Left ventricle myocardium superior (tissue), 1 donor: ENCODE measurements at places on chromosomes 4 and X. TPM values are rescaled to one million over a fixed set of nuclear protein-coding genes. Genes with fewer than 3 reads are reported as not detected.

FSTL5 gene
- not detected for total RNA-seq

DNA sequence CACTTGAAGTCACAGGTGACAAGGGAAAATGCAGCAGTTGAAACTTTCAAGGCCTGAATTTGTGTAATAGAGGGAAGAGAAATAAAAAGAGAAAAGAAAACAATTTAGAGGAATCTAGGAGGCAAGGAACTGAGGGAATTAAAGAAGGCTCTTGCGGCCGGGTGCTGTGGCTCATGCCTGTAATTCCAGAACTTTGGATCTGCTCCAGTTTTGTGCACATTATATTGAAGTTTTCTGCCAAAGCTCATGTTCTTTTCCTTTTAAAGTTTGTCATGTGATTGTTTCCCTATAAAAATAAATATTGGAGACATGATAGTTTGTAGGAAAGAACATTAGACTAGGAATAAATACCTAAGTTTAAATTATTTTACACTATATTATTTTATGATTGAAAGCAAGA, 433.9 kb upstream of the CPEB2 start:
- no peak for DNase-seq

FAM9C gene
- total RNA-seq = 1.2 TPM

GRCh38 chr4:56464581-56464980, 2.8 kb upstream of the SRP72 start:
- DNase-seq = no peak

DNA sequence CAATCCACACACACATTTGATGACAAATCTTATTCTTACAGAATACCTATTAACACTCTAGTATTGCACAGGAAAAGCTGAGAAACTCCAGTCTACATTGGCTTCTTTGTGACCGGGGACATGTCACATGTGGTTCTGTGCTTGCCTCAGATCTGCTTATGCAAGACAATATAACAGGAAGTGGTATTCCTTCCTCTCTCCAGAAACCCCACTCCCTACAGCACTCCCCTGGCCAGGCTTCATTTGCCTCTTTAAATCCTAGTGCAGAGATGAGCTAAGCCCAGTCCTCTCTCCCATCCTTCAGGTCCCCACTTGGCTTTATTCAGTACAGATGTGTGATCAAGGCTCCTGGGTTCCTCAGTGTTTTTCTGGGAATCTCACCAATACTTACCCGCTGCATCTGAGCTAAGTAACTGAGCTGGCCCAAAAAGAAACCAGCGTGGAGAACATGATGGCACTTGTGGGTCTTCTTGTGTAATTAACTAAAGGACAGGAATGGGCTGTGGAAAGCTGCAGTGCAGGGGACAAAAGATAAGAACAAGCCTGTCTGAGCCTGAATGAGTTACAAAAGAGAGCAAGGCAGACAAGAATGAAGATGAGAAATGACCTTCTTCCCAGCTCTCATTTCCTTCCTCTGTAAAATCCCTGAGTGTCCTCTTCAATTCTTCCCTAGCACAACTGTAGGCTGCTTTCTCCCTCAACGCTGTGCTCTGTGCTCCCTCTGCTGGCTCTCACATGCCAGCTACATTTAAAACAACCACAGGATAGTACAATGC, 105.6 kb downstream of the HNRNPD start:
- peak; percentile 51 for DNase-seq

BST1 gene
- 3.6 TPM for total RNA-seq

QRFPR gene
- 2.6 TPM for total RNA-seq

- no peak for DNase-seq
Observed at GRCh38 chr4:145614233-145614610, 5.0 kb upstream of the MMAA start.

DNA sequence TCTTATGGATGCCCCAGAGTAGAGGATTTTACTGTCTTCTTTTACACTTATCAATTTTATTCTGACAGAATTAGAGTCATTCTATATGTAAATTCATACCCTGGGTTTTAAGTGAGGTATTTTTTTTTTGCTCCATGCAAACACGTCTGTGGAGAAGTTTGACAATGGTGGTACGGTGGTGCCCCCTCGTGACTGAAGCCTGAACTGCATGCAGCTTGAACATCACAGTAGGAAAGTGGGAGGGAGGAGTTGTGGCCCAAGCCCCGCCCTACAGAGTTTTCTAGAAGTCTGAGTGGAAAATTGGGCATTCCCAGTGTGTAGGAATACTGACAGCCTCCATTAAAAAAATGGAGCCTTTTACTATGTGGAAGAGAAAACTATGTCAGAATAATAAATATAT, 73.3 kb upstream of the RAB40AL start:
- peak; percentile 86 for DNase-seq

CTAG1A gene
- not detected for total RNA-seq

- no peak for DNase-seq
Observed at GRCh38 chrX:13188731-13189309, 131.0 kb downstream of the ATXN3L start.

- DNase-seq = no peak
Observed at GRCh38 chr4:82469791-82470345, 39.5 kb downstream of the ENOPH1 start.

DNA sequence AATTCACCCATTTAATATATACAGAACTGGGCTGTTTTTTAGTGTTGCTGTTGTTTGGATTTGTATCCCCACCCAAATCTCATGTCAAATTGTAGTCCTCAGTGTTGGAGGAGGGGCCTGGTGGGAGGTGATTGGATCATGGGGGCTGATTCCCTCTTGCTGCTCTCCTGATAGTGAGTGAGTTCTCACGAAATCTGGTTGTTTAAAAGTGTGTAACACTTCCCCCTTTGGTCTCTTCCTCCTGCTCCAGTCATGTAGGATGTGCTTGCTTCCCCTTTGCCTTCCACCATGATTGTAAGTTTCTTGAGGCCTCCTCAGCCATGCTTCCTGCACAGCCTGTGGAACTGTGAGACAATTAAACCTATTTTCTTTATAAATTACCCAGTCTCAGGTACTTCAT, 141.6 kb upstream of the AADAT start:
- DNase-seq = no peak

GRCh38 chr4:182540496-182540895, 297.3 kb downstream of the TENM3 start:
- DNase-seq = no peak

- DNase-seq = no peak
Observed at GRCh38 chr4:153825691-153826090, 36.8 kb upstream of the SFRP2 start.

ASMTL gene
- total RNA-seq = 34.3 TPM

DNA sequence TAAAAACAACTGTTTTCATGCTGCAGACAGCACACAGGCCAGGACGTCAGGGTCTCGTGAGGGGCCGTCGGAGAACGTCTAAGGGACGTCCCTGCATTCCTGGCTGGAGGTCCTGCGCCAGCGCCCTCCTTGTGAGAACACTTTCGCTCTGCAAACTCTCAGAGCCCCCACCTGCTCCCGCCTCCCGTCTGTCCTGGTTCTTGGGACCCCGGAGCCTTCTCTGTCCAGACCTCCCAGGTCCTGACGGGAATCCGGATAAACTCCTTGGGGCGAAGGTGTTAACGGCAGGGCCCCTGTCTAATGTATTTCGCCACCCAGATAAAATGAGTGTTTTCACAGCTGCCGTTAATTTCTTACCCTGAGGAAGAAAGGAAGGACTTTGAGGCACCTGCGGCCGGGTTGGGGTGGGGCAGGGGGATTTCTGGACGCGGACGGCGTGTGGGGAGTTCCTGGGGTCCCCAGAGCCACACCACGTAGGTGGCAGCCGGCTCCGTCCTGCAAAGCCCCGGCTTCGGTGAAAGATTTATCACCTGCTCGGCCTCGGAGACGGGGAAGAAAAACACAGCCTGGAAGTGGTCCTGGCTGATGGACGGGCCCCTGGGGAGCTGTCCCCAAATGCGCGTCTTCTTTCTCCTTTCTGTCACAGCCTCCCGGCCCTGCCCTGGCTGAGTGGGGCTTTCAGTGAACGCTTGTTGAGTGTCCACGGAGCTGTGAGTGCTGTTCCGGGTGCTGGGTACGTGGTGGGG, 35.1 kb upstream of the PPP2R3B start:
- no peak for DNase-seq

- peak; percentile 68 for DNase-seq
Observed at GRCh38 chrX:69158166-69158980, 6.9 kb downstream of the PJA1 start.

DNA sequence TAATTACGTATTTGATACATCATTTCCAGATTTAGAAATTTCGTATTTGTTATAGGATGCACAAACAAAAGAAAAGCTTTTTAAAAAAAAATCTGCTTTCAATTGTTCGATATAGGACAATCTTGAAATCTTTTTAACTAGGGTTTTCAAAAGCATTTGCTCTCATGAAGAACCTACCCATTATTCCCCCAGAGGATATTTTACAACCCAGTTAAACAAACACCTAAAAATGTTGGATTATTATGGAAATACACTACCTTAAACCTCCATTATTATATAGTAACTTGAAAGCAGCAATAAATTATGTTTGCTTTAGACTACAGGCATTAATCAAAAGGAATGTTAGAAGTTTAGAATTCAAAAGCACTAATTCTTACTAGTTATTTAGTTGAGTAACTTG, 110.5 kb downstream of the PTPN13 start:
- no peak for DNase-seq

PCDH10 gene
- total RNA-seq = 0.05 TPM

RADX gene
- 0.64 TPM for total RNA-seq

DNA sequence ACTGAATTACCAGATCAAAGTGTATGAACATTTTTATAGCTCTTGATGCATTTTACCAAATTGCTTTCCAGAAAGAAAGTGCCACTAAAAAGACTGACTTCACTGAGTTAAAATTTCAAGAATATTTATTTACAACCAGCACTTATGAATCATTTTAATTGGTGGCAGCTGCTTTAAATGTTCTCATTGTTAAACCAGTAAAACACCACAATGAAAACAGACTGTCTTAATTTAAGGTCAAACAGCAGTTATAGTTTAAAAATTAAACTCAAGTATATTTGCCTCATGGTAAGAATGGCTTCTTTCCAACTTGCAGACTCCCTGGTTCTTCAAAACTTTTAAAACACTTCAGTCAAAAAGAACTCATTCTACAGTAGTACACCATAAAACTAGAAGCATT, 36.9 kb downstream of the AMMECR1 start:
- DNase-seq = no peak

DNA sequence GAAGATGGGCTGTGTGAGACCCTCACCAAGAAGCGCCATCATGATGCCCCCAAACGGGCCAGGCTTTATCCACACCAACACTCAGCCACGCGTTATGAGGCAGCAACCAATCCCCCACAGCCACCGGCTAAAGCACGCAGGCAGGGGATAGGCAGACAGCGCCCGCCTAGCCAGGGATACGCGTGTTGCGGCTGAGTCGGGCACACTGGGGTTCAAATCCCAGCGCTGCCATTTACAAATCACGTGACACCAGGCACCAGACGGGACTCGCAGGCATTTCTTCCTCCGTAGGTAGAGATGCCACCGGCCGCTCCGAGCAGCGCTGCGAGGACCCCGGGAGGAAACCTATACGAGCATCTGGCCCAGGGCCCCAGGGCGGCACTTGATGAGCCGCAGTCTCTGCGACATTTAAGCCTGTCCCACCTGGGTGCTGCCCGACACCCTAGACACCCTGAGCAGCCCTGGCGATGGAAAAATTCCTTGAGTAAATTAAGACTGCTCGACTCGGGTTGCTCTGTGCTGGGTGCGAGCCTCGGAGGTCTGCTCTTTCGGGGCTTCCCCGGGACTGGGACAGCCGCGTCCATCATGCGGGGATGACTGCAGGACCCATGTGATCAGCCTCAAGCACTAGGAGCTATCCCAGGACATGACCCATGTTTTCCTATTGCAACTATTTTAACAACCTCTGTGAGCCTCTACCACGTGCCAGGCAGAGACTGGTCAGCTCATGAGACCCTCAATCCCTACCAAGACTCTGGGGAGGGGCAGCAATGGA, 6.3 kb downstream of the ABLIM2 start:
- DNase-seq = no peak

GRCh38 chr4:57063518-57063917, 46.7 kb downstream of the IGFBP7 start:
- DNase-seq = no peak

- DNase-seq = no peak
Observed at GRCh38 chr4:127737295-127737694, 7.1 kb downstream of the SLC25A31 start.

GRCh38 chr4:52251864-52252263, 200.8 kb downstream of the SPATA18 start:
- DNase-seq = no peak

CDK16 gene
- 155 TPM for total RNA-seq

FAM50A gene
- total RNA-seq = 48.4 TPM

GRCh38 chr4:19417256-19417655, 834.4 kb upstream of the SLIT2 start:
- no peak for DNase-seq

DNA sequence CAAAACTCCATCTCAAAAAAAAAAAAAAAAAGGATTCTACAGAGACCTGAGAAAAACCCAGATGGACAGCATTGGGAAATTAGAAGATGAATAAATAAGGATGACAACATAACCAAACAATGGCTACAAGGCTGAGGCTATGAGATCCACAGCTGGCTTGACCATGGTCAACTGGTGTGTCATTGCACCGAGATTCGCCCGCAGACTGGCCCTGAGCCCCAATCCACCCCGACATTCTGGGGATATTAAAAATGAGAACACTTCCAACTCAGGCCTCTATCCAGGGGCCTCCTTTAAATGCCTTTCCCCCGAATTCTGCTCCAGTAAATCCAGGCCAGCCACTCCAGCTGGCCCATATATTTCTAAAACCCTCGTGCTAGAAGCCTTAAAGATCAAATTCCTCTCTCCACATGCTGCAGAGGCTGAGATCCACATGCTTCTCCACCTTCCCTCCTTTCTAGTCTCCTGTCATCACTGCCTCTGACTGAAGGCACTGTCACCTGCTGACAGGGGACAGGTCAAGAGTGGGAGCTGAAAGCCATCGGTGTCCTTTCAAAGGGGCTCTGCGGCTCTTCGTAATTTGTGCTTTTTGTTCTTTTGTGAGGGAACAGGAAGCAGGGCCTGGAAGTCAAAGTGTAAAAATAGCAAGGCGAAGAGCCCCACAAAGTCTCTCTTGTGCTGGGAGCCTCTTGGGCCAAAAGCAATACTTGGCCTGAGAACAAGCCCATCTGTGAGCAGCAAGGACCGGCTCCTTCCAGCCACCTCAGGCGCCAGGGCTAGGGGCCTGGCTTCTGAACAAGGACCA, 203.7 kb downstream of the NSUN7 start:
- peak; percentile 55 for DNase-seq

DNA sequence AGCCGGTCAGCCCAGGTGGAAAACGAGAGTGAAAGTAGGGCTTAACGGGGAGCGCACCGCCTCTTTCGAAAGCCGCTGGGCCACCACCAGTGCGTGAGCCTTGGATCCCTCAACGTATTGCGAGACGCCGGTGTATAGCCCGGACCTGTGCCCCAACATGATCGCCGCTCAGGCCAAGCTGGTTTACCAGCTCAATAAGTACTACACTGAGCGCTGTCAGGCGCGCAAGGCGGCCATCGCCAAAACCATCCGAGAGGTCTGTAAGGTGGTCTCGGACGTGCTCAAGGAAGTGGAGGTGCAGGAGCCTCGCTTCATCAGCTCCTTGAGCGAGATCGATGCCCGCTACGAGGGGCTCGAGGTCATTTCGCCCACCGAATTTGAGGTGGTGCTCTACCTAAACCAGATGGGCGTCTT, 929 bp downstream of the MAB21L2 start:
- DNase-seq = peak; percentile 31

MSMO1 gene
- 6.9 TPM for total RNA-seq
